ENCODE measurements at places on chromosomes 3 and 15.

- no peak for DNase-seq
These were observed 121.3 kb upstream of the CHL1 start for GRCh38 chr3:75260-75659.

DNA sequence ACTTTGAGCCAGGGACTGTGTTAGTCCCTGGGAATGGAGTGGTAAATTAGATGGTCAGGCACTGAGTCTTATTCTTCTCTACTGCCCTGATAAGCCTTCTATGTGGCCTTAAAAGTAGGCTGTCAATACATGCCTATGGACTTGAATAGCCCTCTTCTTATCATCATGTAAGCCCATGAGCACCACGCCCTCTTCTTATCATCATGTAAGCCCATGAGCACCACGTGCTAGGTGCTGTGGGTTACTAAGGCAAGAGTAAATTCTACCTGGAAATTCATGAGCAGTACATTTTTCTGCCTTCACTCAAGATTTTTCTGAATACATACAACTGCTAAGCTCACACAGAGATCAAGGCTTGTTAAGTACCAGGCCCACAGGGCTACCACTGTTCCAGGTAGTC lies 68.5 kb downstream of the DHX30 start:
- DNase-seq, result no peak

DNA sequence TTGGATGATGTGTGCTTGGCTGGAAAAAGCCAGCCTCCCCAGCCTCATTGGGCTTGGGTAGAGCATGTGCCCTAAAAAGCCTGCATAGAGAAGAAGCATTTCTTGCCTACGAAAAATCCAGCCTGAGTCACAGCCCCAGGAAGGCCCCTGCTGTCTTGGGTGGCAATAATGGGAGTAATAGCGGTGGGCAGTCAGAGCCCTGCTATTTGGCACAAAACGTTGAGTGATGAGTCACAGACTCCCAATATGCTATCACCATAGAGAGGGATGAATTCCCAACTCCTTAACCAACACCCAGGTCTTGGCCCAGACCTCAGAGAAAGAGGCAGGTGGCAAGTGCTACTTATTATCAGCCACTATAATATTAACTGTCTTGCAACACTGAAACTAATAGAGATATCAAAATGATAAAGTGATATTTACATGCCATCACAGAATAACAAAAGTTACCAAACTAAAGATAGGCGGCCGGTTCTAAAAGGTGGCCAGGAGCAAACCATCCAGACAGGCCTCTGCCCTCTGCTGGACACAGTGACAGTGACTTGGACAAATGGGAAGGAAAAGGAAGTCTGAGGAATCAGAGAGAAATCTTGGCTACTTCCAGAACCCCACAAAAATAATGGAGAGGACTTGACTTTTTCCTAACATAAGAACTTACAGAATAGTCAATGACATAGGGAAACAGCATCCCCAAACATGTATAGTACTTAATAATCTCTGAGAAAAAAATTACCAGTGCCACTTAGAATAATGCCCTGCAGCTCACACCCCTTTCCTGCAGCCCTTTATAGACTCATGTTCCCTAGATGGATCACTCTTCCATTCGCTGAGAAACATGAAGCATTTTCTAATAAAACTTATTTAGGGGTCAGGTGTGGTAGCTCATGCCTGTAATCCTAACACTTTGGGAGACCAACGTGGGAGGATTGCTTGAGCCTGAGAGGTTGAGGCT lies 51.9 kb upstream of the MUC13 start:
- DNase-seq, result no peak

GRCh38 chr15:23793191-23793680 lies 106.1 kb upstream of the NDN start:
- DNase-seq, result no peak

DNA sequence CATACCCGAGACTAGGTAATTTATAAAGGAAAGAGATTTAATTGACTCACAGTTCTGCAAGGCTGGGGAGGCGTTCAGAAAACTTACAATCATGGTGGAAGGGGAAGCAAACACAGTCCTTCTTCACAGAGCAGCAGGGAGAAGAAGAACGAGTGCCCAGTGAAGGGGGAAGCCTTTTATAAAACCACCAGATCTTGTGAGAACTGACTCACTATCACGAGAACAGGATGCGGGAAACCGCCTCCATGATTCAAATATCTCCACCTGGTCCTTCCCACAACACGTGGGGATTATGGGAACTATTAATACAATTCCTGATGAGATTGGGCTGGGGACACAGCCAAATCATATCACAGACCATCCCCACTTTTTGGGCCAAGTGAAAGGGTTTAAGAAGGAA lies 58.8 kb upstream of the CTXND1 start:
- DNase-seq, result no peak

GRCh38 chr15:81379269-81379668 lies 5.3 kb upstream of the TMC3 start:
- DNase-seq, result no peak

- no peak for DNase-seq
These were observed 25.7 kb upstream of the GALNT15 start for GRCh38 chr3:16148783-16149182.

GRCh38 chr15:86624261-86625036 lies 544.8 kb downstream of the AGBL1 start:
- no peak for DNase-seq

DNA sequence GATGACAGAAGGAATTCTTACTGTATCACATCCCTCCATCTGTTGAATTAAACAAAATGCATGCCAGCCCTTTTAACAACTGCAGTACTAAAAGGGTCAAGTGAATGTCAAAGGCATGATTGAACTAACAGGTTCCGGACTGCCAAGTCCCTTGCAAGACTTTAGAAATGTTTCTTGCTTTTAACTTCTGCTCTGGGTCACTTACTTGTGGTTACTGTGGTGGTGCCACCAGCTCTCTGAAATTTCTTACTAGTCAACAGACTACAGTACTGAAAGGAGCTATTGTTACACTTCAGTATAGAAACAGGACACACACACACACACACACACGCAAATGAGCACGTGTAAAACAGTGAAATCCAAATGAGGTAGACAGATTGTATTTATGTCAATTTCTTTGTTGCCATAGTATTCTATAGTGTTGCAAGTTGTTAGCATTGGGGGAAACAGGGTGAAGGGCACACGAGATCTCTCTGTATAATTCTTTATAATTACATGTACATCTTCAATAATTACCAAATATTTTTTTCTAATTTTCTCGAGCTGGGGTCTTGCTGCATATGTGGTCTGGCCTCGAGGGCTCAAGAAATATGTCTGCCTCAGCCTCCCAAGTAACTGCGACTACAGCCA lies 79.9 kb upstream of the SLC25A26 start:
- no peak for DNase-seq

- peak; percentile 92 for DNase-seq
These were observed 8.5 kb upstream of the CX3CR1 start for GRCh38 chr3:39288300-39288808.

- DNase-seq, result no peak
These were observed 514.6 kb downstream of the NLGN1 start for GRCh38 chr3:173912126-173912525.

- DNase-seq, result no peak
These were observed 25.9 kb downstream of the ADCY5 start for GRCh38 chr3:123423031-123423430.

DNA sequence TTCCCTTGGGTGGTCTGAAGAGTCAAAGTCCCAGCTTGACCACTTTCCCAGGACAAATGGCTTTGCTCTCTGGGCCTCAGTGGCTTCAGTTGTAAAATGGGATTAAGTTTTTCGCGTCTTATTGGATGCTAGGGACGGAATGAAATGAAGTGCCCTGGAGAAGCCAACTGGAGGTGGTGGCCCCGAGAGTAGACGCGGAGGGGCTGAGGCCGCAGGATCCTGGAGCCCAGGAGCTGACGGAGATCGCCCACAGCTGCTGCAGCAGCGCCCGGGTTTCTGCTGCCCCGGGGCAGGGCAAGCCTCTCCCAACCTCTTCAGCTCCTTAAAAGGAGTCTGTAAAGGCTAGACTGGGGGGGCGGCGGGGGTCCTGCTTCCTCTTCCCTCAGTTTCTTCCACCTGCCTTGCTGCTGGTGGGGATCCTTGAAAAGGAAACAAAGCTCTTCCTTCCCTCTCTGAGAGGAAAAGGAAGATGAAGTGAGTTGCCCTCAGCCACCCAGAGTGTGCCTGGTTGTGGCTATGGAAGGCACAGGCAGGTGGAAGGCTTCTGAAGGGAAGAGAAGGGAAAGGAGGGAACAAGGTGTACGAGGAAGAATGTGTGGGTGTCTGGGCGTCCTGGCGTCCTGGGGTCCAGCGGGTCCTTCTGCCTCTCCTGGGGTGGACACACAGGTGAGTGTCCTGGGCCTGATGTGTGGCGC lies 967 bp upstream of the BNC1 start:
- DNase-seq, result no peak

GRCh38 chr15:65085990-65086679 lies 9.6 kb downstream of the KBTBD13 start:
- no peak for DNase-seq

GRCh38 chr3:196501316-196502044 lies 2.1 kb downstream of the RNF168 start:
- no peak for DNase-seq

DNA sequence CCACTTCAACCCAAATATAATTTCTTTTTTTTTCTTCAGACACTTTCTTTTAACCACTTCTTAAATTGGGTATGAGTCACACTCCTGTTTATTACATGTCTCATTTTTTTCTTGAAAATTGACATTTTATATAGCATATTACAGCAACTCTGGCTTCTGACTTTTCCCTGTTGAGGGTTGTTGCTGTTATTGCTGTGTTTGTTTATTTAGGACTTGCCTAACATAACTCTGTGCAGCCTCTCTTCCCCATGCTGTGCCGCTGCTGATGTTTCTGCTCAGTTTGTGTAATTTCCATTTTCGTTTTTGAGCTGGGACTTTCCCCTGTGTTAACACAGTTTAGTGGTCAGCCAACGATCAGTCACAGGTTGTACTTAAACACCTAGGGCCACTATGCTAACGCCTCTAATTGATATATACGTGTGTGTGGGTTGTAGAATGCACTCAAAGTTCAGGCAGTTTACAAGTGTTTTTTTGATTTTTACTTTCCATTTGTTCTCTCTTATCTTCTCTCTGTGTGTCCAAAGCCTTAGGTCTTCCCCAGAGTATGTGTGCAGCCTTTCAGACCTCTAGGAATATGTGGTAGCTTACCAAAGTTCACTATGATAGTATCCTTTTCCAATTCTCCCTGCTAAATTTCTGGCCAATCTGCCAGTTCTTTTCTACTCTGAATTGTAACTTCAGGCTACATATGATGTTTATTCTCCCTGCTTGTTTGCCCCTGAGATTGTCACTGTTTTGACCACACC lies 337.2 kb downstream of the ZBTB20 start:
- peak; percentile 44 for DNase-seq

GRCh38 chr15:73293773-73294172 lies 75.0 kb downstream of the HCN4 start:
- no peak for DNase-seq

GRCh38 chr15:63605816-63606215 lies 8.6 kb downstream of the FBXL22 start:
- no peak for DNase-seq

- no peak for DNase-seq
These were observed 120.0 kb downstream of the EEFSEC start for GRCh38 chr3:128273109-128273840.

- DNase-seq, result no peak
These were observed 56.4 kb upstream of the LIMD1 start for GRCh38 chr3:45537970-45538640.

DNA sequence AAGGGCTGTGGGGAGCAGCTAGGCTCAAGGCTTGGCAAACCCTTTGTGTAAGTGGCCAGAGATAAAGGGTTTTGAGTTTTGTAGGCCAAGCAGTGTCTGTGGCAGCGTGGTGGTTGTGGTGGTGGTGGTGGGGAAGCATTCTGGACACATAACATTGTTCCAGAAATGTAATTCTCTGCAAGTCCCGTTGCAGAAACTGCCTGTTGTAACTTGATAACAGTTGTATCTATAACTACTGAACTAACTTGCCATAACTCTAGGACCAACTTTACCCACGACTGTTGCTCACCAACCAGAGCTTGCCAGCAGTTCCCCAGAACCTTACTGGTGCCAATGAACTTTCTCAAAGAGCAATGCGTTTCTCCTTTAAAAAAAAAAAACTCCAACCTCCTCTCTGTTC lies 18.1 kb upstream of the TMEM40 start:
- DNase-seq, result no peak

DNA sequence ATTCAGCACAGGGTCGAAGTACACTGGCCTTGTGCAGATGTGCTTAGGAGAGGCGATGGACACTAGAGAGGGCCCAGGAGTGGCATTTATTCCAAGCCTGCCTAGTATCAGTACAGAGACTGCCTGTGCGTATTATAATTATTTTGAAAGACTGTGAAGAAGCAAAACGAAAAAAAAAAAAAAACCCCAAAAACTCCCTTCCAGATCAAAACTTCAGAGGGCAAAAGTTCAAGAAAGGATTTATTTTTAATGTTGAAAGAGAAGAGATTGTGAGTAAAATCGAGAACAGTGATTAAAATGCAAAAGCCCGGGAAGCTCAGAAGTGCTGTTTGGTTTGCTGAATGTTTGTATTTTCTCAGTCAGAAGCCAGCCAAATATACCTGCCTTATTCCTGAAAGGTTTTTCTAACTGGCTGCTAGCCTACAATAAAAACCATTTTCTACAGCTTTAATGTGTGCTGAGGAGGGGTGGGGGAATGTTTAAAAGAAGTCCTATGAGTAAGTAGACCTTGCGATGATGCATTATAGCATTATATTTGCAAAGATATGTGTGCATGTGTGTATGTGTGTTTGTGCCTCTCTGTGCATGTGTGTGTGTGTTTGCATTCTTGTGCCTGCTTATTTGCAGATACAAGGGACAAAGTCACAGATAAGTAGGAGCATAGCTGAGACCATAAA lies 19.3 kb upstream of the LZTFL1 start:
- DNase-seq, result no peak

- no peak for DNase-seq
These were observed at the start of gene CASR for GRCh38 chr3:122183521-122183892. CASR (plus strand) TSS chr3:122183668; CDS start chr3:122254190, 70,522 bp downstream.

DNA sequence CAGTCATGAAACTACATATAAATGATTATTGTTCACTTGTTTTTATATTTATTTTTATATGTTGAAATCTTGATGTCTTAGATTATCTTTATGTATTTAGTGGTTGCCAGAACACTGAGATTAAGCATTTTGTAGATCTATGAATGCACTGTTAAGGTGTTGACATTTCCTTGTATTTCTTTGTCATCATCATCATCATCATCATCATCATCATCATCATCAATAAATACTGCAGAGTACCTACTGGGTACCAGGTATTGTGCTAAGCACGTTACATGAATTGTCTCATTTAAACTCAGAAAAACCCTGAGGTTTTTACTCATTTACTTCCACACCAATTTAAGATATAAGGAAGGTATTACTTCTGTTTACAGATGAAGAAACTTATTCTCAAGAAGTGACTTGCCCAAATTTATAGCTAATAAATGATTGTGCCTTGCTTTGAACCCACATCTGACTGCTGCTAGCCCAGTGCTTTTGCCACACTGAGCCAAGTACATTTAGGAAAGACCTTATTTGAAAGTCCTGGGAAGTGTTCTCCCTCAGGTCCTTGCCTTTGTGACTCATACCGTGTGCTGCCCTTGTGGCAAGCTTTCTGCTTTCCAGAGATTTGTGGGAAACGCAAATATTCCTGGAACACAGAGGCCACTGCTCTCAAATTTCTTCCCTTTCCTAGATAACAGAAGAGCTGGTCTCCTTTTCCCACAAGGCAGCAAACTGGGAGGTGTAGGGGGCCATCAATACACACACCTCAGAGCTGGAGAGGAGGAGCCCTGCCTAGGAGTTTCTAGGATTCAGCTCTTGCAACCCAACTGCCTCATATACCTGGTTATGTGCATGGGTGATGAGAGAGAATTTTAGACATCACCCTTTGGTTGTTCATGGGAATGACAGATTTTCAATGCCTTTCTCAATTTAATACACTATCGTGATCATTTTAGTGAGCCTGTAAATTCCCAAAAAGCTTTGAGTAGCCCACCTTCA lies 115.4 kb upstream of the C15orf61 start:
- DNase-seq, result no peak
